ENCODE measurements at places on chromosomes 6 and 20. TPM values are rescaled to one million over a fixed set of nuclear protein-coding genes. Genes with fewer than 3 reads are reported as not detected.
A peak's percentile ranks its signal among the peaks of the same experiment; 100 is the strongest.

GRCh38 chr6:44935693-44936300, 392.3 kb upstream of the RUNX2 start:
- DNase-seq = no peak

Gene ADGB
- total RNA-seq = not detected

DNA sequence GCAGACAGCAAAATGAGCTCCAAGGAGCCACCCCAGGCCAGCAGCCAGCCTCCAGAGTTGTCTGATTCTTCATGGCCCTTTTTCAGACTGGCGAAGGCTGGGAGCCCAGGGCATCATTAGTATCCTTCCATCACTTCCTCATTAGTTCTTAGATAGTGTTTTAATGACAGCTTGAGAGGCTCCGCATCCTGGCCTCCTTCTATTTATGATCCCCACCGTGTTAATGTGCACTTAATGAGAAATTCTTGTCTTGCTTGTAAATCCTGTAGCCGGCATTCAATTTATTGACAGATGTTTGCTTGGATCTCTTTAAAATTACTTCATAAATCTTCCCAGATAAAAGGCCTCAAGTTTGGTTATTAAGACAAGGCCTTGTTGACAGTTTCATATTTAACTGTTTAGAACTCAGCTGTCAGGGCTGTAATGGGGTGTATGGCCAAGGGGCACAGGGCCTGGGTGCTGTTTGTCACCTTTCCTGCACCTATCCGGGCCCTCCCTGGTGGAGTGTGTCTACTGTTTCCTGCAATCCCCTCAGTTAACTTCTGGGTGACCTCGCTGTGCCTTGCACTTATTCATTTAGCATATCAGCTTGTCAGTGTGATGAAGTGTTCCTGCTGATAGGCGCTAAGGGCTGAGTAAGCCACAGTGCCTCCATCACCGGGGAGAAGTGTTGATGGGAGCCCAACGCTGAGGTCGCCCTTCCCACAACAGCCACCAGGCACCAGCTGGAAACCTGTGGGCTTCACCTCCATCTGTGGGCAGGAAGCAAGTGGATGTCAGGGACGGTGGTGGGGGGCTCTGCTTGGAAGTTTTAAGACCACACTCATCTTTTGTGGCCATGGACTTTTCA, 169.3 kb downstream of the TSHZ2 start:
- DNase-seq = no peak

Gene ARG1
- total RNA-seq = not detected

Gene HLA-A
- total RNA-seq = 1,667 TPM

- DNase-seq = no peak
Observed at GRCh38 chr6:138795809-138796603, at the start of gene ECT2L. ECT2L (plus strand) TSS chr6:138796087; CDS start chr6:138813275, 17,188 bp downstream.

Gene PSORS1C2
- not detected for total RNA-seq

Gene PRKN
- 0.77 TPM for total RNA-seq

Gene DNMT3B
- total RNA-seq = 4.1 TPM

DNA sequence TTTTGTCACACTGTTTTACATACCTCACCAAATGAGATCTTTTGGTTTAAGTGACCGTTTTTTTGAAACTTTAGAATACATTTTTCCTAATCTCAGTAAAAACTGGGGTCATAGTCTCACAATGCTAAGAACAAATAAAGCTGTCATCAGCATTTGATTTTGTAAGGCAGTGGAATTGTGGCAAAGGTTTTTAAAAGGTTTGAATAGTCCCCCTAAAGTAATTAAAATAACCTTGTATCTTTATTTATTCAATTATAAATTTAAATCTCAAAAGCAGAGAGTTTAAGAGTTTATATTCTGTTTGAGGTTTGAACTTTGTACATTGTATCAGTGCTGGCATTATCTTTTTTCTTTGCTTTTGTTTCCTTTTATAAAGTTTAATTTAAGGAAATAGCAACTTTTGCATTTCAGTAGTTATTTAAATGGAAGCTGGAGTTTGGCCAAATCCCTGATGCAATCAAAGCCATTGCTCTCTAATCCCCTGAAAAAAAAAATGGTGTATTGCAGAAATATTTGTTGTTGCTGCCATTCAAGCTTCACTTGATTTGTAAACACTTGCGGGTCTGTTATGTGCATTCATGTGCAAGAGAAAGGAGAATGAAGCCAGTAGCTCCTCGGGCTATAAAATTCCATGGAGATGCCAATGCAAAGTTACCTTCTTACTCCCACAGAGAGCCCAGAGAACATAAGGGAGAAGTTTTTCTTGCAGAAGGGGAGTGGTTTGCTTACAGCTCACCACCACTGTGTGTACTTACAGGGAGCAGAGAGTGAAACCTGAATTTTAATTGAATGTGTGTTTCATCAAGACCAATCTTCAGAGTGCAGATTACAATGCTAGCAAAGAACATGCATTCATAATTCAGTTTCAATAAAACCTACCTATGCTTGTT, 391.8 kb downstream of the ARHGAP18 start:
- no peak for DNase-seq

DNA sequence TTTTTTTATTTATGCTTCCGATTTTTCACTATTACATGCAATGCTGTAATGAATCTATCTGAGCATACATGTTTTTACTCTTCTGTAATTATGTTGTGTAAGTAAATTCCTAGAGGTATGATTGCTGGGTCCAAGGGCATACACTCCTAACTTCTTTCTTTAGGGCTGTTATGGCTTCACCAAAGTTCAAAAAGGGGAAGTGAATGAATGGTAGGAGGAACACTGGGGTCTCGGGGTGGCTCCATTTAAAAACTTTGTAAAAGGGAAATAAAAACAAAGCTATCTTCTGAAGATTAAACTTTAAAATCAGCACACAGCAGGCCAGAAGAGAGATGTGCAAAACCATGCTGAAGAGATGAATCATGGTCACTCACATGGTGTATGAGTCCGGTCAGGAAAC, 289.1 kb upstream of the SUPT3H start:
- DNase-seq = no peak

Gene ALDH5A1
- total RNA-seq = 3.2 TPM

DNA sequence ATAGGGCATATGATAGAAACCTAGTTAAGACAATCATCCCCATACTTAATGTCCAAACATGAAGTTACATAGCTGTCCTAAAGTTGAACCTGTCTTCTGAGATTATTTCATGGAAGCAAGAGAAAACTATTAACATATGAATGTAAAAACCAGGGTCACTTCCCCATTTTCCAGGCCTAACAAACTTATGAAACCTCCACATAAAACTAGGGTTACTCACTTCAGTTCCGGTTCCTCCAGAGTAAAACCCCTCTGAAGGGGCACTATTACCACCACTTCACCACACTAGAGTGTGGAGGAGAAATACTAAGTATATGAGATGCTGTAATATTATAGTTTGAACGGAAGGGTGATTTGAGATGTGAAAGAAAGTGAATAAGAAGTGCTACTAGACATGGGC, 14.9 kb downstream of the PRKN start:
- no peak for DNase-seq

- no peak for DNase-seq
Observed at GRCh38 chr6:46376562-46377061, 114.6 kb downstream of the RCAN2 start.

Gene FAM83C
- total RNA-seq = not detected

- DNase-seq = no peak
Observed at GRCh38 chr6:3755637-3756545, 4.4 kb upstream of the PXDC1 start.

DNA sequence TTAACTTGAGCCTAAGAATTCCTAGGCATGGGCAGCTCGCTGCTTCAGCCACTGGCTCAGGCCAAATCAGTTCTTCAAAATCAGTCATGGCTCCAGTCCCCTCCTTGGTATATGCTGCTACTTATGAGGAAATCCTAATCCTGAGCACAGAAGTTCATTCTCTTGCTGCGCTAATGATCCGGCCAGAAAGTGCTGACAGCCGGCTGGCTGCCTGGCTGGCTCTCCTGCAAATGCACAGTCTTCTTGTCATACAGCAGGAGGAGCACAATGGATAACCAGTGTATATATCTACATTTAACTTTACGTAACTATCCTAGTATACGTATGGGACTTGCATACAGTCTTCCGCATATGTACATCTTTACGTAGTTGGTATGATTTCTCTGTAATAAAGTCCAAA, 500.8 kb downstream of the PRKN start:
- no peak for DNase-seq

Gene BIRC7
- total RNA-seq = not detected

Gene EEF1A2
- 0.12 TPM for total RNA-seq

Gene ACTL10
- total RNA-seq = 2.4 TPM

Gene CCDC170
- total RNA-seq = not detected

GRCh38 chr6:56853541-56853940, 101.4 kb upstream of the BEND6 start:
- DNase-seq = no peak

Gene TCP11
- not detected for total RNA-seq

GRCh38 chr20:38266426-38266825, 5.9 kb upstream of the KIAA1755 start:
- no peak for DNase-seq

GRCh38 chr6:20817806-20818320, 283.6 kb downstream of the CDKAL1 start:
- DNase-seq = no peak

Gene VIP
- total RNA-seq = not detected

DNA sequence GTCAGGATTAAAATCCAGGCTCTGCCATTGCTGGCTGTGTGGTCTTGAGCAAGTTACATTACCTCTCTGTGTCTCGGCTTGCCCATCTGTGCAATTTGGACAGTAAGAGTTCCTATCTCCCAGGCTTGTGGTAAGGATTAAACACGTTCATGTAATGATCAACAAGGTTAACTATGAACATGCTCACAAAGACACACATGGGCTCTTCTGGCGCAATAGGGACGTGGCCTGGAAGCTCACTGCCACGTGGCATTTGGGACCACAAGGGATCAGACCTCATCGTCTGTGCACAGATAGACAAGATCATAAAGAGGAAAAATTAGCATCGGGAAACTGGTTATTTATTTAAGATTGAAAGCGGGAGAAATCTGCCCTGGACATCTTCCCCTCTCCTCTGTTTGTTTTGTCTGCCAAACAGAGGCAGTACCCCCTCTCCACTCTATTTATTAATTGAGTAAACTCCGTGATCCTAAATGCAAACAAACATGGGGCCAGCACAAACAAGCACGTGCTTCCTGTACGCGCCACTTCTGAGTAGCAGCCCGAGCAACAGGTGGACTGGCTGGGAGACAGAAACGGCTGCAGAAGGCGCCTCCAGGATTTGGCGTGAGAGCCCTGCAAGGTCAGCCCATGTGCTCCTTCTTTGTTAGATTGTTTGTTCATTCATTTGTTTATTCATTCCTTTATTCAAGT, 95.0 kb downstream of the CDH26 start:
- no peak for DNase-seq

DNA sequence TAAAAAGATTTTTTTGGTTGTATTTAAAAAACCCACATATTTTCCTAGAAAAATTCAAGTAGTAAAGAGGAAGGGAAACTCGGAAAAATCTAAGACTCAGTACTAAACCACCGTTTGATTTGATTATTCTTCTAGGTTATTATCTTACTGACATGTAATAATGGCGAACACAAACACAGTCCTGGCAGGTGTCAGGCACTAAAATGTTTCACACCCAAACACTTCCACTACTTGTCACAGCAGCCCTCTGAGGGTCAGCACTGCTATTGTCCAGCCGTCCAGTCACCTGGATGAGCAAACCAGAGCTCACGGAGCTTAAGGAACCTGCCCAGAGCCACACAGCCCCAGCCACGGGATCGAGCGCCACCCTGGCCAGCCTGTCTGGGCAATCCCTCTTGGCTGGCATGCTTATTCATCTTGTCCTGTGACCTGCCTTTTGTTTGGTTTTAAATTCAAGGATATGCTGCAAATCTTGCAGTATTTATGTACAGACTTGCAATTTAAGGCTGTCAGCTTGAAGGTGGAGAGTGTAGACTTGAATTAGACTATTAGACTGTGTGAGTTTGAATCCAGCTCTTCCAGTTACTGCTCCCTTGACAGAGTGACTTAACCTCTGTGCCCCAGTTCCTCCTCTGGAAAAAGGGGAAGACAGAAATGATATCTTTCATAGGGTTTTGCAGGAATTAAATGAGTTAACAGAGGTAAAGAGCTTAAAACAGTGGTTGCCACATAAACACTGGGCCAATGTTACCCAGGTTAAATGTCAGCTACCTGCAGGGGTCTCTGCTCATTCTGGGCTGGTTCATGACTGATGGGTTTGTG, 82.2 kb downstream of the CDYL start:
- no peak for DNase-seq

GRCh38 chr6:33621711-33622388, 728 bp downstream of the ITPR3 start:
- DNase-seq = peak; percentile 42

DNA sequence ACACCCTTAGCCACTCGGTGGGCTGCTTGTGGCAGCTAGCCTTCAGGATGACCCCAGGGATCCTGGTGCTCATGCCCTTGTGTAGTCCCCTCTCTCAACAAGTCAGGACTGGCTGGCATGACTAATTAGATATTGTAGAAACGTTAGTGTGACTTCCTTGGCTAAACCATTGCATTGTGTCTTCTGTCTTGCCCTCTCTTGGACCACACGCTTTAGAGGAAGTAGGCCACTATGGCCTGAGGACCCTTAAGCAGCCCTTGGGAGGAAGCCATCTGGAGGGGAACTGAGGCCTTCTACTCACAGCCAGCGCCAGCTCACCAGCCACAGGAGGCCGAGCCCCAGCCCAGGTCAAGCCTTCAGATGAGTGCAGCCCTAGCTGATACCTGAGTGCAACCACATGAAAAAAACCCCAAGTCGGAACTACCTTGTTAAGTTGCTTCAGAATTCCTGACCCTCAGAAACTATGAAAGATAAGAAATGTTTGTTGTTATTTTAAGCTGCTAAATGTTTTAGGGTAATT, 10.1 kb downstream of the ANGPT4 start:
- DNase-seq = no peak

Gene CRISP3
- total RNA-seq = not detected

Gene RGS17
- not detected for total RNA-seq

GRCh38 chr6:75791881-75792280, 42.8 kb downstream of the MYO6 start:
- DNase-seq = no peak

Gene SH3BGRL2
- 0.12 TPM for total RNA-seq

- no peak for DNase-seq
Observed at GRCh38 chr6:40398034-40398691, 189.0 kb downstream of the LRFN2 start.

- no peak for DNase-seq
Observed at GRCh38 chr6:3912361-3913076, 63.3 kb downstream of the FAM50B start.

Gene SLC17A9
- total RNA-seq = 11.6 TPM

GRCh38 chr6:56727097-56727850, 84.6 kb upstream of the DST start:
- DNase-seq = no peak

- peak; percentile 49 for DNase-seq
Observed at GRCh38 chr6:30810813-30811339, 66.5 kb upstream of the IER3 start.
